ENCODE measurements at places on chromosomes 1 and 21.

DNA sequence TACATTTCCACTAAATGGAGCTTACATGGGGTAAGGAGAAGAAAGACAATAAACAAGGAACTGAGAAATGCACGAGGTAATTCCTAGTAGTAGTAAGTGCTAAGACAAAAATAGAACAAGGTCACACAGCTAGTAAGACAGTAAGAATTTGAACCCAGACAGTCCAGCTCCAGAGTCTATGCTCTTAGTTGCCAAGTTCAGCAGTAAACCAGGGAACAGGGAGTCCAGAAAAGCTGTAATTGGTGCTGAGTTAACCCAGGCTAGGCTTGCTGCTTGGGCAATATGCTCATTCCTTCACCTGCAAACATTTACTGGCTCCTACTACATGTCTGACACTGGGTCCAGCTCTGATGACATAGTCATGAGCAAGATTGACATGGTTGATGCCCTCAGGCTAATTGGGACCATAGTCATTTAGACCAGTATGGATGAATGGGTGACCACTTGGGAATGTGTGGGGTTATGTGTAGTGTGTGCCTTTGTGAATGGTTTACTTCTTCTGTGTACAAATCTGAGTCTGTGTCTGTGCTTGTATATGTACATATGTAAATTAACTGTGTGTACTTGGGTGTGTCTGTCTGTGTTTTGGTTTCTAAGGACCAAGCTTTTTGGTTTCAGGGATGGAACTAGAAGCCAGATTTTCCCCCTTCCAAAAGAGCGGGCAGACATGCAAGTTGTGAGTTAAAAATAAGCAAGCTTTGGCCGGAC is 2.0 kb downstream of the GPX7 start:
- DNase-seq: no peak

DNA sequence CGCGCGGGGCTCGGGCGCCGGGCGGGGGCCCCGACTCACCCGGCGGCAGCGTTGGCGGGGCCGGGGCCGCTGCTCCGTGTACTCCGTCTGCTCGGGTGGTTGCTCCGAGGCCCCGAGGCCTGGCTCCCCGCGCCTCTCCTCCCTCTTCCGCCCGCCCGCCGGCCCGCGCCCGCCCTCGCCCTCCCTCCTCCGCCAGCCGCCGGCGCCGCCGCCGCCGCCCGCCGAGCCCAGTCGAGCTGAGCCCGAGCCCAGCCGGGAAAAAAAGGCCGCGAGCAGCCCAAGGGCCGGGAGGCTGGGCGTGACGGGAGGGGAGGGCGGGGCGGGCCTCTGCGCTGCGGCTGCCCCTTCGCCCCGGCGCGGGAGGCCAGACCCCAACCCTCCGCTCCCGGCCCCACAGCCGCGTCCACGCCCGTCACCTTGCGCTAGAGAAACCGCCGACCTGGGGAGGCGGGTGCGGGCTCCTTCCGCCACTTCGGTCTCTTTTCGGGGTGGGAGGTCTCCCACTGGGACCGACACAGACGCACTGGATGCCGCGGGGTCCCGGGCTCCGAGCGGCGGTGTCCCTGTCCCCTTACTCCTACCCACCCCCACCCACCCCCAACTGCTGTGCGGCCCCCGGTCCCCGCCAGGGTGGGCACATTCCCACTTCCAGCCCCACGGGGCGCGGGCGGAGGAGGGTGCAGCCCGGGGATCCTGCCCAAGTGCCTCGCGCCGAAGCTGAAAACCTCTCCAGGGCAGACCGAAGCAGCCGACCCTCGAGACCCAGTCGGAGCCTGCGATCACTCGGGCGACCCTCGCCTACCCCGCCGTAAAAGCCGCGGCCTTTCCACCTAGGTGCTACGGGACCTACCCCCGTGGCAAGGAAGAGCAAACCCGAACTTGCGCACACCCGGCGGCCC is at the start of gene CERS2:
Gene CERS2, minus strand, starts transcription at position 256 of the 899 bp plus-strand sequence. CDS start 5,745 bp downstream, outside the sequence.
- DNase-seq: peak; percentile 72

DNA sequence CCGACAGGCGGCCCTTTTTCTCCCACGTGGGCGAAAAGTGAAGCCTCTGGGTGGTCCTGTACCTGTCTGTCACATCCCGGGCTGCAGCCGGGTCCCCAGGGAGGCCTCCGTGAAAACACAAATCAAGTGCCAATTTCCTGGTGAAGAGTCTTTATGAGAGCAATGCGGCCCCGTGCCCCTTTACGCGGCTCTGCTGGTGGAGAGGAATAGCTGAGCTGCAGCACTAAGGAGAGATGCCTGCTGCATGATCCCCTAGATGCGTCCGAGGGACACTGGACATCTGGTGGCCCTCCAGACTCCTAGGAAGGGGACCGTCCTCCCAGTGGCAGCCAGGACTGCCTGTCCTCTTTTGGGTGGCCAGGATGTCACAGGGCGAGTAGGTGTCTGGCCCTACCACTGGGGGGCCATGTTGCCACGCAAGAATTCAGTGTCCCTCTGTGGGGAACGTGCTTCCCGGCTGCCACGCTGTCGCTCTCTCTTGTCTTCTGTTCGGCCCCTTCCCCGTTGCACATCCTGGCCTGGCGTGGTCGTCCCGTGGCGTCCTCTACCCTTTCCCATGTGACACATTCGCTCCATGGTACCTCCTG is 38.7 kb downstream of the COL18A1 start:
- DNase-seq: no peak

- no peak for DNase-seq
Measured at GRCh38 chr1:214031267-214031650, 43.5 kb downstream of the PROX1 start.

- no peak for DNase-seq
Measured at GRCh38 chr1:186481303-186481888, 20.5 kb upstream of the PDC start.

- DNase-seq: no peak
Measured at GRCh38 chr1:245235156-245235555, 80.4 kb downstream of the KIF26B start.

DNA sequence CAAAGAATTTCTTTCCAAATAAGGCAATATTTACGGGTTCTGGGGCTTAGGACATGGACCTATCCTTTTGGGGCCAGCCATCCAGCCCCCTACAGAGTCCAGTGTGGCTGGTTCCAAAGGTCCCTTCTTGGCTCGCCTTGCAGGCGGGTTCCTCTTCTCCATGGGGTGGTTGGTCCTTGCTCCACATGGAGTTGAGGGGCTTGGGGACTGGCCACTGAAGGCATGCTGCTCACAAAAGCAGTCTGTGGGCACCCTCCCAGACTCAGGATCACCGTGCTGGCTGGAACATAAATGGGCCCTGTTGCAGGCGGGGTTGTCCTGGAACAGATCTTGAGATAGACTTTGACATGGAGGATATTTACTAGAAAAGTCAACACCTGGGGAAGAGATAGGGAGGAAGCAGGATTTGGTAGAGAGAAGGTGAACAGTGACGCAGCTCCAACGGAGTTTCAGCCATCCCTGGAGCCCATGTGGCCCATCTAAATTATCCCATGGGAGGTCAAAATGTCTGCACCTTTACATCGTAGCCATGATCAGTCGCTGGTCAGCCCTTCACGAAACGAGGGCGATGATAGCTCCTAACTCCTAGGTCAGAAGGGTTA is 39.1 kb upstream of the LRP8 start:
- no peak for DNase-seq

DNA sequence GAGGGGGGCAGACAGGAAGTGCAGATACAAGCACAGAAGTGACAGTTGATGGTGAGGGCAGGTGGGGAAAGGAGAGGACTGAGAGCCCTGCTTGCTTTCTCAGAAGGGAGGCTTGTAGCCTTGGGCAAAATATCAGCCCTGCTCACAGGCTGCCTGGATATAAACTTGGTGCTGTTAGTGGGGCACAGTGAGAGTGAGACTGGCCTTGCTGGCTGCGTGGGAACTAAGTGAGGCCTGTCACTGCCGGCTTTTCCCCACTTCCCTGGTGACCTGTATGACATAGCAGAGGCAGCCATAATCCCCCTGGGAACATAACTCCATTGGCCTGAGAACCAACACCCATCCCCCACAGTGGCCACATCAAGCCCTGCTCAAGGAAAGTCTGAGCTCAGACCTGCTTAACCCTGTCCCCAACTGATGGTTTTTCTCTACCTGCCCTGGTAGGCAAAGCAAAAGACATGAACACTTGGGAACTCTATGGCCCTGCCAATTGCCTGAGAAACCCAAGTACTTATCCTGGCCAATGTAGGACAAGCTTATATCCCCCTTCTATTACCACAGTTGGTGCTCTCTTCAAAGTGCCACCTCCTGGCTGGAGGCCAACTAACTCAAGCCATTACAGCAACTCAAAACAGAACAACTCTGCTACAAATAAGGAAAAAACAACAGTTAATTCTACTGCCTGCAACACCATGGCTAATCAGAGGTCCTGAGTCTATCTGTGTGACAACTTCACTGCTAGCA is 472.7 kb downstream of the PLPP3 start:
- no peak for DNase-seq

DNA sequence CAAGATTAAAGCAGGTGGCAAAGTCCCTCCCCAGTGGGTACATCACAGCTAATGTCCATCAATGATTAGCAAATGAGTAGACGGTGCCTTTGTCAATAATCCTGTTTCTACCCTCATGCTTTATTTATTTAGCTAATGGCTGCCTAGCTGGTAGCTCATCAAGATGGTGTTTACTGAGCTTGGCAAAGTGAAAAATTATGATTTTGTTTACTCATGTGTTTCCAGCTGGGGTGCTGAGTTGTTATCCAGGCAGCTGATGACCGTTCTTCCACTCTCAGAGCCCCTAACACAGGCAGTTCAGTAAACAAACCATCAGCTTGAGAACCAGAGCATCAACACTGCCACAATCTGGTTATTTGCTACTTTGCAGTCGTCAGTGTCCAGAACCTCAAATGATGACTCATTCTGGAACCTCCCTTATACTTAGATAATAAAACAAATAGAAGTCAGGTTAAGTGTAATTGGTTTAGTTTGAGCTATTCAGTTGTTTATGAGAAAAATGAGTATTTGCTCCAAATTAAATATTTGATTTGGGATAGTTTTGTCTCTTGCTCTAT is 163.9 kb downstream of the ST6GALNAC5 start:
- DNase-seq: no peak

DNA sequence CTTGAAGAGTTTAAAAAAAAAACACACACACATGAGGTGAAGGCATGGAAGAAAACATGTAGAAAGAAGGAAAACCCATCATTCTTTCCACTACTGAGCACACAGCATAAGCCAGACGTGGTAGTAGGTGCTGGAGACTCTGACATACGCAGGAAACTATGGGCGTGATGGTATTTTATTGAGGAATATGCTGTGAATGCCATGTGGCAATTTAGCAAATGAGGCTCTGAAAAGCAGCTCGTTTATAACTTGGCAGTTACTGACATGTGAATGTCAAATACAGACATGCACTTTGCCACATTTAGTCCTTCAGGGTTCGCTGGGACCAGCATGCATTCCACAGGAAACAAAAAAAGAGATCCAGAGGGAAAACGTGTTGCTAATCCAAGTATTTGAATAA is 74.3 kb upstream of the IFNAR2 start:
- no peak for DNase-seq

DNA sequence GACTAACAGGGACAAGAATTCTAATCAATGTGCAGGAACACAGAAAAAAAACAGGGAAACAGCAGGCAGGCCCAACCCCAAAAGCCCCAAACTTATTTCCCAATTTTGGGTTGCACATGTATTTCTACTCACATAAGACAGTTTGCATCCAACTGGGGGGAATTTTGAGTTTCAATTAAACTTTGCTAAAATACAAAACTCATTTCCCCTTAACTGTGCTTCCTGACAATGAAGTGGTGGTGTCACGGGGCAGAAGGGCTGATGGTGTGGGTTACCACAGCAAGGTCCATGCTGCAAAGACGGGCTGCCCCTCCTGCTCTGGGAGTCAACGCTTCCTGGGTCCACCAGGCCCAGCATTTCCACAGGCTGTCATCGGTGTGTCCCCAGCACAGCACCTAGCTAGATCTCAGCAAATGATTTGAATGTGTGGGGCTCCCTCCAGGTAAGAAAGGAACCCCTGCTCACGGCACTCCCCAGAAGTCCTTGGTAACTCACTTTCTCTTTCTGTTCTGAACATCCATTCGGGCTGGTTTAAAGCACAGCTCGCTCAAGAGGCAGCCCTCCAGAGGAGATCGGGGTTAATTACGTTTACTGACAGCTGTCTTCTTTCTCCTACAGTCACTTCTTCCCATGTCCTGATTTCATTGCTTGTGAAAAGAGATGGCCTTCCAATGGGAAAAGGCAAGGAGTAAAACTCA is 27.4 kb downstream of the HIVEP3 start:
- peak; percentile 75 for DNase-seq

DNA sequence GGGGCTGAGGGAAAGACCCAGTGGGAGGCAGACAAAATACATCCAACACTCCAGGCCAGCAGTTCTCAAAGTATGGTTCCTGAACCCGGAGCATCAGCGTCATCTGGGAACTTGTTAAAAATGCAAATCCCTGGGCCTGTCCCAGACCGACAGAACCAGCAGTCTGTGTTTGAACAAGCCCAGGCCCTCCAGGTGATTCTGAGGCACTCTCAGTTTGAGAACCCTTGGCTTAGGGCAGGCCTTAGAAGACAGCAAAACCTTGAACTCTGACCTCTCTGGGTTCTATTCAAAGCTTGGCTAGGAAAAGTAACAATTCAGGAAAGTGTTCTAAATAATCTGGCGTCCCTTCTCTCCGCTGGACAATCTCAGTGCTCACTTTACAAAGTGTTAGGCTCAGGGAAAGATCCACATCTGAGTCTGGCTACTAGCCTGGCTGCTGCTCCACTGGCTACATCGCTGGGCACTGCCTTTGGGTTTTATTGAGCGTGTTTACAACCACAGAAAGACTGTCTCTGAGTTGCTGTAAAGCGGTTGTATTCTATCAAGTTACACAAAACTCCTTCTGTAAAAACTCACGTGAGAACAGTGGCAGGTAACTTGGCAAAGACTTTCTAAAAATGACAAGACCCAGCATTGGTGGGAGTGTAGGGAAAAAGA is 166.1 kb downstream of the HIVEP3 start:
- DNase-seq: no peak

DNA sequence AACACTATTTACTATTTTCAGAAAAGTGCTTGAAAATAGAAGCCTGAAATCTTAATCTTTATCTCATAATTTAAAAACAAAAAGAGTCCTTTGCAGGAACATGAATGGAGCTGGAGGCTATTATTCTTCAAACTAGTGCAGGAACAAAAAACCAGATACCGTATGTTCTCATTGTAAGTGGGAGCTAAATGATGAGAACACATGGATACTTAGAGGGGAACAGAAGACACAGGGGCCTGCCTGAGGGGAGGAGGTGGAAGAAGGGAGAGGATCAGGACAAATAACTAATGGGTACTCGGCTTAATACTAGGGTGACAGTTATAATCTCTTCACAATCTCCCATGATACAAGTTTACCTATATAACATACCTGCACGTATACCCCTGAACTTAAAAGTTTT is 176.3 kb downstream of the SDCCAG8 start:
- DNase-seq: no peak

GRCh38 chr1:100455478-100456072 is 82.4 kb upstream of the GPR88 start:
- DNase-seq: no peak

All from naive thymus-derived CD4-positive, alpha-beta T cell (primary cell).